Retina (tissue), 1 donor: ENCODE measurements at places on chromosomes 7 and 10.

DNA sequence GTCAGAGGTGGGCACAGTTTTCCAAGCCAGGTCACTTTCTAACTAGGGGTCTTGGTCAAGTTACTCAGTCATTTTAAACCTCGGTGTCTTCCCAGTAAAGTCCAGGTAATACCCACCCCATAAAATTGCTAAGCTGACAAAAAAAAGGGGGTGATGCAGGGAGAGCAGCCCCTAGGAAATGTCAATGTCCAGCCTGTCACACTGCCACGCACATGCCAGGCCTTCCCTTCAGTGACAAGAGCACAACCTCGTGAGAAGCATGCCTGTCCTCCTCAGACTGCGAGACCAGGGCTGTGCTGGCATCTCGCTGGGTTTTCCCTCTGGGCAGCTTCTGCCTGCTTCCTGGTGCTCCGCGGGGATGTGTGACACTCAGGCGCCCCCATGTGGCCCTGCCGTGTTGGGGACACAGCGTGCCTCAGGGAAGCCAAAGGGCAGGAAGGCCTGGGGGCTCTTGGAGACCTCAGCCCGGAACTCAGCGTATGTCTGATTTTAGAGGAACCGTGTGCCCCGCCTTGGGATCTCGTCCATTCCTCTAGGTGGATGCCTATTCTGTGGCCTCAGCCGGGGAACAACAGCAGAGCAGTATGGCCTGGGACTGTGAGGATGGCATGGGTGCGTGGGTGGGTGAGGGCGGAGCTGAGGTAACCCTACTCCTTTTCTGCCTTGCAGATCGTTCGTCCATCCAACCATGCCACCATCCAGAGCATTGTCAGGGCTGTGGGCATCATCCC is 10.2 kb upstream of the GDF2 start:
- peak; percentile 83 for DNase-seq

GRCh38 chr7:140122965-140123364 is 53.8 kb downstream of the KDM7A start:
- DNase-seq, result no peak

- DNase-seq, result peak; percentile 82
Measured at GRCh38 chr7:873367-874002, 2.9 kb upstream of the GET4 start.

- no peak for DNase-seq
Measured at GRCh38 chr7:25844102-25844870, 307.7 kb upstream of the NFE2L3 start.

DNA sequence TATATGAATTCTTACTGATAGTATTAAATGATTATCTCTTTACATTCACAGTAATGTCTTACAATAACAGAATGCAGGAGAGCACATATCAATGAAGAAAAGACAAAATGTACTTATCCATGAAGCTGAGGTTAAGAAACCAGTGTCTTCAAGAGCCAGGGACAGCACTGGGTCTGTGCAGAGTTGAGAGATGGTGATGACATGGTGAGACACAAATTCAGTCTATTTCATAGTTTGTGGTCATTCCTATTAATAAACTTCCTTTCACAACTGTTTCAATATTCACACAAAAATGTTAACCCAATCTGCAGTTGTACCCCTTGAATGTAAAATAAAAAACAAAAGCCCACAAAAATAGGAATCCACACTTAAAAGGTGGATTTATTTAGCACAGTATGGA is 5.3 kb upstream of the MAGI2 start:
- DNase-seq, result no peak
